Activated naive CD8-positive, alpha-beta T cell treated with anti-CD3 and anti-CD28 coated beads, Interleukin-2, amount 50 U/mL, for 24 hours (primary cell): ENCODE measurements at places on chromosomes 7 and 10.

DNA sequence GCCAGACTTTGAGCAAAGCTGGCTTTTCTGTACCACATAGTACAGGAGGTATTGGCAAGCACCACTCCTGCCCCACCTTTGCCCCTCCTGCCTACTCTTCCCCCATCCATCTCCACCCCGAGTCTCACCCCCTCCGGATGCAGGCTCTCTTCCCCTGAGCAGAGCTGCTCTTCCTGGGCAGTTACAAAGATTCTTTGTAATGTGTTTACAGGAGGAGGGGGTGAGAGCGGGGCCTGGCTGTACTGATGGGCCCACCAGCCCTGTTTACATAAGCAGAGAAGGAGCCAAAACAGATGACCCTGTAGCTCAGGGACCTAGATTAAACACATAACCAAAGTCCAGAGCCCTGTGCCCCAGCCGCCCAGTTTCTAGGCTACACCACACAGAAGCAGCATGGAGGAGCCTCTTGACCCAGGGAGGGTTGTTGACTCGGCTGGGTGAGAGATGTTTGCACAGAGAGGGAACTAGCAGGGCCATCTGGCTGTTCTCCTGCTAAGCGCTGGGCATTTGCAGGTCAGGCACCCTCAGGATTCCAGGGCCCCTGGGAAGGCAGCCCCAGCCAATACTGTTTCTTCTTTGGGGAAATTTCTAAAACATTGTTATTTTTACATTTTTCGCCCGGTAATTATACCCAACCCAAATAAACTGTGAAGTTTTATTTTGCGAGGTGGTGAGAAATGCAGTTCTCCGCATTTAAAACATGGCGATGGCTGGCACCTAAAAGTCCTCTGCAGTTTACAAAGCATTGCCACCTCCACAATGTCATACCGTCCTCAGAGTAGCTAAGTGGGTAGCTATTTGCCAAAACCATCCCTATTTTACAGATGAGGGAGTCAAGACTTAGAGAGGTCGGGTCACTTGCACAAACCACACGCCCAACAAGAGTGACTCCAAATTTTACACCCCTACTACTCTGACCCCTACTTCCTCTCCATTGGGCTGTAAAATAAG, 11.4 kb upstream of the ZKSCAN1 start:
- no peak for DNase-seq

DNA sequence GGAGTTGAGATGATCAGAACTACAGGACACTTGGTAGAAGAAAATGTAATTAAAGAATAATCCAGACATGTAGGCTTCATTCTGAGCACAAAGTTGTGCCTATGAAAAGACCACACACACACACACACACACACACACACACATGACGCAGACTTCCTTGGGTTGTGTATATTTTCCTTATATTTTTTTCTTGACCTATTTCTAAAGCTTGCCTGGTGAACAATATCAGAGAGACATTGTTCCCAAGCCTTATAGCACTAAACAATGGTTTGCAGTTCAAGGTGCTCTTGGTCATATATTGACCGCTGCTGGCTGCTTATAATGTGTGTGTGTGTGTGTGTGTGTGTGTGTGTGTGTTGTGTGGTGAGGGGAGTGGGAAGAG, 202.7 kb downstream of the PRPF18 start:
- no peak for DNase-seq

- DNase-seq = no peak
Observed at GRCh38 chr10:52923520-52923919, 150.9 kb upstream of the MBL2 start.

GRCh38 chr7:36651404-36651803, 72.9 kb downstream of the AOAH start:
- no peak for DNase-seq
